ENCODE measurements at places on chromosomes 13 and 19. TPM values are rescaled to one million over a fixed set of nuclear protein-coding genes. Genes with fewer than 3 reads are reported as not detected.

IQCN gene
- 0.33 TPM for total RNA-seq

- no peak for DNase-seq
Observed at GRCh38 chr13:94344126-94344818, 135.2 kb downstream of the DCT start.

GRCh38 chr13:109205315-109205714 is 575.9 kb downstream of the MYO16 start:
- no peak for DNase-seq

PRX gene
- 2.7 TPM for total RNA-seq

DNA sequence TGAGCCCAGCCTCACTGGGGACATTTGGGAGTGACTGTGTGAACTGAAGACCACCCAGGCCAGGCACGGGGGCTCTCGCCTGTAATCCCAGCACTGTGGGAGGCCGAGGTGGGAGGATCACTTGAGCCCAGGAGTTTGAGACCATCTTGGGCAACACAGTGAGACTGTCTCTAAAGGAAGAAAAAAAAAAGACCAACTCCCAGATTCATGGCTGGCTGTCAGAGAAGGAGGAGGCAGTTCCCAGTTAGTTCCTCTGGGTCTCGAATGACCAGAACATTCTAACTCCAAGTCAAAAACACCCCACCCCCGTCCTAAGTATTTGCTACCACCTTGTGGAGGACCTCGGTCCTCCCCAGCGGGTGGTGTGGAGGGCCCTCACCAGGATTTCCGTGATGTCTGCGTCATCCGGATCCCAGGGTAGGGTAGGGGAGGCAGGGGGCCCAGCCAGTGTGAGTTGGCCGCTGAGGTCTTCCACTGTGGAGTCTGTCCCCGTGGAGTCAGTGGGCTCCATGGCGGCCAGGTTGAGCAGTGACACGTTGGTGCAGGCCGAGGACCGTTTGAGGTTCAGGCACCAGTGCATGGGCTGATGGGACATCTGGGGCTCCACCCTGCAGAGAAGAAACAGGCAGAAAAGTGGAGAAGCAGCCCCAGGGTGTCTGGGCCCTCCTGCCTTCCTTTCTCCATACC is 1.3 kb downstream of the TSKS start:
- peak; percentile 31 for DNase-seq

GRCh38 chr13:49655906-49656305 is 27.6 kb downstream of the ARL11 start:
- peak; percentile 12 for DNase-seq

- DNase-seq = no peak
Observed at GRCh38 chr13:31920727-31921100, 110.9 kb upstream of the FRY start.

DNA sequence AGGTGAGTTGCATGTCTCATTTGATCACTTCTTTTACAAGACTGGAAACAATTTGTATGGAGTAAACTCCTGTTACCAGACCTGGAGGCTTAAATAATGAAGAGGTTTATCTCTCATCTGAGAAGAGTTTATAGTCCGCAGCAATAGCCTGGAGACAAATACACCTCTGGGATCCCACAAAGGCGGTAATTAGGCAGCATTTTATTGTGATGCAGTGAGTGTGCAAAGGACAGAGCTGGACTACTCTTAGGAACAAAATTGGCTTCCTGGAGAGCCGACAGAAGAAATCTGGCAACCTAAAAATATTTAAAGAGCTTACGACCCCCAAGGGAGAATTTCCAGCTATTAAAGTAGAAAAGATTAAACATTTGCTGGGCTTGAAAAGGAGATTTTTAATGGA is 11.8 kb upstream of the KATNAL1 start:
- DNase-seq = no peak

OR7C1 gene
- not detected for total RNA-seq

PRDX2 gene
- total RNA-seq = 746 TPM

DNA sequence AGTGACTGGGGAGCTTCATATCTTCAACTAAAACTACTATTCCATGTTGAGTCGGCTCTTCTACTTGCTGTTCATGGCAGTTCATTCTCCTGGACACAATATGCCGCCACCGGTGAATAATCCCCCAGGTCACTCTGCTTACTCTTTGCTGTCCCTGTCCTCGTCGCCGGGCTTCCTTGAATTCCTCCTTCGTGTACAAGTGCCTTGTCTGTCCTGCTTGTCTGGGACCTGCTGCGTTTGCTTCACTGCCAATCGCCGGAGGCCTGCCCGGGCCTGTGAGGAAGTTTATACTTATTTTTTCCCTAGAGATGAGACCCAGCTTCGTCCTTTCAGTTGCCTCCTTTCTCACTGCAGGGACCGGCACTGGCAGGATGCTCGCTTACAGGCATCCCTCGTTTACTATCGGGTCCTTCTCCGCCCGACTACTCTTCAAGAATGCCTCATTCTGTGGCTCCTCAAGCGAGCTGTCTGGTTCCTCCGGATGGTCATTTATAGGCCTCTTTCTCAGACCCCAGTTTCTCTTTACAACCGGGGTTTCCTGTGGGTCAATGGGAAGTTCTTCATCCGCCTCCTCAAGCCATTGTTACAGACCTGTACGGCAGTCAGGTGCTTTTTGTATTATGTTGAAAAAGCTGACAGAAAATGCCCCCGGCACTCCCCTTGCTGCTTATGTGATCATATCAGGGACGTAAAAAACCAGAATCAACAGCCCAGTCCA is 5.5 kb upstream of the ERVV-1 start:
- no peak for DNase-seq

DNA sequence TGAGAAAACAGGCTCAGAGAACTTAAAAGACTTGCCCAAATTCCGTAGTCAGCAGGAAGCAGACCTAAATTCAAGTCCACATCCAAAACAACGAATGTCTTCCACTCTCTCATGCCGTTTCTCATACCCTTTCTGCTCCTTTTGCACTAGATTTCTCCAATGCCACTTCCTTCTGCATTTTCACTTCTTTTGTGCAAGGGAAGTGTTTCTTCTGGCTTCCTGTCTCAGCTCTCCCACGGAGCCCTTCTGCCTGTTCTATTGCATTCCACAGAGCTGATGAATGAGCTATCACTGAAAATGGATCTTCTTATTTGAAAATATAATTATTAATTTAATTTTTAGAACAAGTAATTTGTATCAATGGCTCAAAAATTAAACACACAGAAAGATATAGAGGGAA is 56.1 kb upstream of the STK24 start:
- peak; percentile 40 for DNase-seq

- DNase-seq = peak; percentile 76
Observed at GRCh38 chr13:35086667-35087066, 144.6 kb downstream of the NBEA start.

- no peak for DNase-seq
Observed at GRCh38 chr13:111623743-111624505, 303.5 kb downstream of the TEX29 start.

SIGLEC6 gene
- total RNA-seq = not detected

ZNF726 gene
- total RNA-seq = 12.8 TPM

DNA sequence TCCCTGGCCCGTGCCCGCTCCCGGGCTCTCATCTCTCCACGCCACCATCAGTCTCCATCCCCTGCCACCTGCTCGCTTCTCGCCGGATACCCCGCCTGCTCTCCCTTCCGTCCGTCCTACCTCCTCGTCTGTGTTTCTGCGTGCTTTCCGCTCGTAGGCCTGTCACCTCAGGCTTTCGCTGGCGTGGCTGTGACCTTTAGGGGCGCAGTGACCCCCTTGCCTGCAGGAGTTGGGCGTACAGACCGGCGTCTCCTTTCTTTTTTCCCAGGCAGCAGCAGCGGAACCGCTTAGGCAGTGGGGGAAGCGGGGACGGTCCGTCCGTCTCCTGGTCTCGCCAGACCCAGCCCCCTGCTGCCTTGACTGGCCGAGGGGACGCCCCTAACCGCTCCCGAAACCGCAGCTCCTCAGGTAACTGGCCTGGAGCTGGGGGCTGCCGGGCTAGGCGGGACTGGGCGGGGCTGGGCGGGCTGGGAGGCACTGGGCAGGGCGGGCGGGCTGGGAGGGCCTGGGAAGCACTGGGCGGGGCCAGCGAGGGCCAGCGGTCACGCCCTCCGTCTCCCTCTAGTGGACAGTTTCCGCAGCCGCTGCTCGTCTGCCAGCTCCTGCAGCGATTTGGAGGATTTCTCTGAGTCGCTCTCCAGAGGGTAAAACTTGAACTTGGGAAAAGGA is 6.3 kb downstream of the PGLYRP1 start:
- DNase-seq = peak; percentile 76

DNA sequence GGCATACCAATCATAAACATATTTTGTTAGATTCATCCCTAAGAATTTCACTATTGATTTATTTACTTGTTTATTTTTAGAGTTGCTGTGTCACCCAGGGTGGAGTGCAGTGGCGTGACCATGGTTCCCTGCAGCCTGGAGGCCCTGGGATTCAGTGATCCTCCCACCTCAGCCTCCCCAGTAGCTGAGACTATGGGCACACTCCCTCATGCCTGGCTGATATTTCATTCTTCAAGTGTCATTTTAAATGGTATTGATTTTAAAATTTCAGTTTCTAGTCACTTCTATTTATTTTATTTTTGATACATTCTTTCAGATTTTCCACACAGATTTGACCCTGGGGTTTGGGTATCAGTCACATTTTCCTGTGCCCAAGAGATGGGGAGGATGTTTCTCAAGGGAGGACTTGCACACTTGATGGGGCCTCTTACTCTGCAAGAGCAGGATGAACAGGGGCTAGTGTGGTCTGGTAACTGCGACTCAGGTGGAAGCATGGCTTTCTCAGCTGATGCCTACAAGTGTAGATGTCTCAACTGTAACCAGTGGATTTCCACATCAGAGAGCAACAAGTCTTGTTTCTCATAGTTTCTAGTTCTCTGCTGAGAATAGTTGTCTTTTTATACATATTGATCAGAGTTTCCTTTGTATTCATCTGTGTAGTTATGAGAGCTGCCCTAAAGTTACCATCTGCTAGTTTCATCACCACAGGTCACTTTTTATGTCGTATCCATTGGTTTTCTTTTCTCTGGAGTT is 40.2 kb downstream of the CCNE1 start:
- DNase-seq = no peak

- DNase-seq = no peak
Observed at GRCh38 chr13:35499676-35500075, 23.2 kb upstream of the MAB21L1 start.

LIG1 gene
- 85.1 TPM for total RNA-seq

GRCh38 chr13:41387576-41387975 is 69.8 kb upstream of the RGCC start:
- no peak for DNase-seq

- peak; percentile 78 for DNase-seq
Observed at GRCh38 chr13:93248627-93249047, 22.0 kb downstream of the GPC6 start.

DNA sequence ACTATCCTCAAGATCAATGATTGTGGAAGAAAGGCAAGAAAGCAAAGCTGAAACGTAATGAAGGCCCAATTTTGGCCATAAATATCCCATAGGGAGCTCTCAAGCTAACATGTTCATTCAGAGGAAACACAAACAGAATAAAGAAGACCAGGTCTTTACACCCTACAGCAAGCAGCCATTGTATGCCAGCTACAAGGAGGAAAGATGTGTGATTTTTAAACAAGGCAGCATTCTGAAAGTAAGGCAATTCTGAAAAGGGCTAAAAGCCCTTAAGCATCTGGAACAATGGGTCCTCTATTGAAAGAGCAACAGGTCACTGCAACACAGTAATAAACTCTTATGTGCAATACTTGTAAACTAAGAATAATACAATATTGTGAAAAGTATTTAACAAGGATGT is 1002.4 kb downstream of the SLITRK1 start:
- no peak for DNase-seq

- no peak for DNase-seq
Observed at GRCh38 chr13:98311200-98311548, 134.1 kb upstream of the RNF113B start.

GRCh38 chr19:17004386-17004785 is 22.2 kb downstream of the CPAMD8 start:
- DNase-seq = no peak

- DNase-seq = peak; percentile 41
Observed at GRCh38 chr13:20193162-20193906, 596 bp upstream of the GJB2 start.

GPC6 gene
- total RNA-seq = 3.5 TPM

DNA sequence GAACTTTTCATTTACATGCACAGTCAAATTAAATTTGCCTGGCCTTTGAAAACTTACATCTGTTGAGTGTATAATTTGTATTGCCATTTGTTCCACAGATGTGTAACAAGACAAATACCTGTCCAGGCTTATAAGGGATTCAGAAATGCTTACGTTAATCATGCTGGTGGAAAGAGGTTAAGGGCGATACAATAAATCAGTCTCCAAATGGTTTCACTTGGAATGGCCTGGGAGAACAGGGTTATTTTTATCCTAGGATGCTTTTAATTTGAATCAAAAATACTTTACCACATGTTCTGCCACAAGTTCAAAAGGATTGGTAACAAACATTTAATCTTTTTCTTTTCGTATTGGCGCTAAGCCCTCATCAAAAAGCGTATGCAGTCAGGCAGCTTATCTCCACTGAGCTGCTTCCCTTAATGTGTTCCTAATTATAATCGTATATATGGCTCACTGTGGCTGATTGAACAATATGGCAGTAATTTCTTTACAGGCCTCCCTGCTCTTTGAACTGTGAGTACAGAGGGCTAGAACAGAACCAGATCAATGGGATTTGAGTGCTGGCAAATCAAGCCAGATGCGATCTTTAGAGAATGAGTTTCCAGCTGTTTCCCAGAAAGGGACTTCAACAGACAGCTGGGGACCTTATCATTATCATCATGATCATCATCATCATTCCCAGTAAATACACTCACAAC is 425.7 kb downstream of the SPRY2 start:
- DNase-seq = no peak

ATP1A3 gene
- total RNA-seq = 8.3 TPM

- DNase-seq = peak; percentile 64
Observed at GRCh38 chr13:75566658-75567057, 17.1 kb downstream of the UCHL3 start.

DNA sequence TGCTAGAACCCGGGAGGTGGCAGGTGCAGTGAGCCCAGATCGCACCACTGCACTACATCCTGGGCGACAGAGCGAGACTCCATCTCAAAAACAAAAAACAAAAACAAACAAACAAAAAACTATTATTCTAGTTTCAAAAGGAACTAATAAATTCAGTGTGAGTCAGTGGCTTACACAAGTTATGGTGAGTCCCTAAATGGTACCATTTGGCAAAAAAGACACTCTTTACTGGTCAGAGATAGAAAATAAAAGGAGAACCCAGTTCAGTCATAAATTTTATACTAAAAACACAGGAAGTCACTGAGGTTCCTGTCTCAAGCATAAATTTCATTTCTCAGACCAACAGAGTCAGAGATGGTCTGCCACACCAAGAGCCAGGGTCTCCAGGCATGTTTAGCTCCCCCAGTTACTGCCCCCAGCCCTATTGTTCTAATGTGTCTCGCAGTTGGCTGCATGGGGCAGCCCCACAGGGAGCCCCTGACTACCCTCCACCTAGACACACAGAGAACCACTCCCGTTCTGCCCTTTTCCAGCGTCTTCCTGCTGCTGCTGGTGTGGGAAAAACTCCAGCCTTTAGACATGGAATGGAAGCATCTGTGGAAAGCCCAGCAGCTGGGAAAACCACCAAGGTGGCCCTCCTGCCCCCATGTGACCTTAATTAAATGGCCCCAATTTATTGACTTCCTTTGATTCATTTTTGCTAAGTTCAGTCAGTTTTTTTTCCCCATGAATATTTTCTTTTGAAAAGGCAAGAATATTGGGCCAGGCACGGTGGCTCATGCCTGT is 12.2 kb downstream of the THSD1 start:
- peak; percentile 4 for DNase-seq
